Stimulated activated CD8-positive, alpha-beta memory T cell treated with anti-CD3 and anti-CD28 coated beads, Interleukin-15, amount 100 ng/mL, for 4 hours (primary cell): ENCODE measurements at places on chromosomes 2 and 18.

- no peak for DNase-seq
Observed at GRCh38 chr2:58812771-58813344, 571.7 kb upstream of the FANCL start.

GRCh38 chr2:168939918-168940317 is 38.8 kb downstream of the G6PC2 start:
- DNase-seq = no peak

DNA sequence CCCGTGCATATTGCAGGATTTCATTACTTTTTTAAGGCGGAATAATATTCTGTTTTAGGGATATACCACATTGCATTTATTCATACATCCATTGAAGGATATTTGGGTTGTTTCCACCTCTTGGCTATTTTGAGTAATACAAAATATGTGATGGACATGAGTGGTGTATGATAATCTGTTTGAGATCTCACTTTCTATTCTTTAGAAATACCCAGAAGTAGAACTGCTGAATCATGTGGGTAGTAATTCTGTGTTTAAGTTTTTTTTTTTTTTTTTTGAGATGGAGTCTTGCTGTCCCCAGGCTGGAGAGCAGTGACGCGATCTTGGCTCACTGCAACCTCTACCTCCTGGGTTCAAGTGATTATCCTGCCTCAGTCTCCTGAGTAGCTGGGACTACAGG is 201.4 kb downstream of the NYAP2 start:
- no peak for DNase-seq

- DNase-seq = no peak
Observed at GRCh38 chr18:58336605-58337004, 292.3 kb downstream of the ALPK2 start.

GRCh38 chr18:8121942-8122480 is 487.2 kb upstream of the RAB12 start:
- DNase-seq = no peak

DNA sequence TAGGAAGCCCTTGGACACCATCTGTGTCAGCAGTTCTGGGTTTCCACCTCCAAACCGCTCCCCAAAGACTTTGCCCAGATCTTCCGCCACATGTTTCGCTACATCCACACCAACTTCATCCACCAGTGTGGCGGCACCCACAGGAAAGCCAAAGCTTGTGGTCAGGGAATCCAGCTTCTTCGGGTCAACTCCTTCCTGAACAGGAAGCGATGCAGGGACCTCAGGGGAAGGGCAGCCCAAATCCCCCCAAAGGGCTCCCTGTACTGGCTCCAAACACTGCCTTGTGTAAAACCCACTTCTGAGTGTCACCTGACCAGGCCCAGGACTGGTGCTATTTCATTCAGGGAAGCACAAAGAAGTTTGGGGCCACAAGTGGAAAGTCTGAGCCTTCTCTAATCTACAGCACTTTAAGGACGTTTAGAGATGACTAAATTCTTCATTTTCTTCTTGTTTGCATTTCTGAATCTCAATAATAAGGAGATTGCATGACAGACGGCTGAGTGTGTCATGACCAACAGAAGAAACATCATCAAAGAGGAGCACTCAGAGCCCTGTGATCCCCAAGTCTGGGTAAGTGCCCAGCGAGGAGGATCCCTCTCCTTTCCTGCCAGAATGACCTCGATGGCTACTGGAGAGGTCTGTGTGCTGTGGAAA is 20.8 kb downstream of the GAREM2 start:
- no peak for DNase-seq

DNA sequence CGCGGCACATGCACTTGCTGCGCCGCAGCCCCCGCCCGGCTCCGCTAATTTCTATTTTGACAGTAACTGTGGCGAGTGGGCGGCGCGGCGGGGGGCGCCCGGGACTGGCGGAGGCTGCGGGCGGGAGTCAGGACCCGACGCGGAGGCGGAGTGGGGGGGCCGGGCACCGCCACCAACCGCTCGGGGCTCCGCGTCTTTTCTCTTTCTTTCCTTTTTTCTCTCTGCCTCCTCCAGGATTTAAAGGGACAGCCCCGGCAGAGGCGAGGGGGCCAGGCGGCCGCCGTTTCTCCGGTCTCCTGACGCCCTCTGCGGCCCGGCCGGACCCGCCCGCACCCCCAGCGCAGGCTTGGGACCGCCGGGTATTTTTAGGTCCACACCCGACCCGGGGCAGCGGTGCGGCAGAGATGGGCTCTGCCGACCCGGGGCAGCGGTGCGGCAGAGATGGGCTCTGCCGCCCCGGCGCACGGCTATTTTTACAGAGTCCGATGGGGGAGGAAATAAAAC is 460 bp upstream of the ZBTB7C start:
- DNase-seq = no peak

DNA sequence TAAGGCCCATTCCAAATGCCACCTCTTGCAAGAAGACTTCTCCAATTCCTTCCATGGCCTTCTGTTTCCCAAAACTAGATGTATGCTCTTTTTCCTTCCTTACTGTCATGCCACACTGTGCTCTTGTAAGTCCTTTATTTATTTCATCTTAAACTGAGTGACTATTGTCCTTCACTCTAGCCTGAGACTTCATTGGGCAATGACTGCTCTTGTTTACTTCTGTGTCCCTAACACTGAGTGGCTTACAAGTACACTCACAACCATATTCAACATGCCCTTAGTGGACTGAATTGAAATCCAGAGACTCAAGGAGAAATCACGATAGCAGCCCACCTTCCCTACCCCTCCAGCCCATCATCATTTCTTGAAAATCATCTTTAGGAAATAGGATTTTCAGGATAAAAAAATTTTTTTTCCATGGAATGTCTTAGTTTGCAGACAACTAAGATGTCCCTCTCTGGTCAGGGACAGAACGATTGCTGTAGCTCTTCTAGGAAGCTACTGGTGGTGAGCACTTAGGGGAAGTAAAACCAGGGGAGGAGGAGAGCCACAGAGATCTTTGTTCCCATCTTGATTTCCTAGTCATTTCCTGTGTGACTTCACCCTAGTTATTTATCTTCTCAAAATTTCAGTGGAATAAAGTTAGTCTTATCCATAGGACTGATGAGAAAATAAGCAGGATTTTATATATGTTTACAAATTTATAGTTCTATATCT is 80.7 kb downstream of the CYRIA start:
- no peak for DNase-seq

GRCh38 chr2:158221063-158222020 is 119.7 kb downstream of the UPP2 start:
- no peak for DNase-seq

GRCh38 chr2:162067596-162067995 is 6.4 kb downstream of the DPP4 start:
- no peak for DNase-seq

DNA sequence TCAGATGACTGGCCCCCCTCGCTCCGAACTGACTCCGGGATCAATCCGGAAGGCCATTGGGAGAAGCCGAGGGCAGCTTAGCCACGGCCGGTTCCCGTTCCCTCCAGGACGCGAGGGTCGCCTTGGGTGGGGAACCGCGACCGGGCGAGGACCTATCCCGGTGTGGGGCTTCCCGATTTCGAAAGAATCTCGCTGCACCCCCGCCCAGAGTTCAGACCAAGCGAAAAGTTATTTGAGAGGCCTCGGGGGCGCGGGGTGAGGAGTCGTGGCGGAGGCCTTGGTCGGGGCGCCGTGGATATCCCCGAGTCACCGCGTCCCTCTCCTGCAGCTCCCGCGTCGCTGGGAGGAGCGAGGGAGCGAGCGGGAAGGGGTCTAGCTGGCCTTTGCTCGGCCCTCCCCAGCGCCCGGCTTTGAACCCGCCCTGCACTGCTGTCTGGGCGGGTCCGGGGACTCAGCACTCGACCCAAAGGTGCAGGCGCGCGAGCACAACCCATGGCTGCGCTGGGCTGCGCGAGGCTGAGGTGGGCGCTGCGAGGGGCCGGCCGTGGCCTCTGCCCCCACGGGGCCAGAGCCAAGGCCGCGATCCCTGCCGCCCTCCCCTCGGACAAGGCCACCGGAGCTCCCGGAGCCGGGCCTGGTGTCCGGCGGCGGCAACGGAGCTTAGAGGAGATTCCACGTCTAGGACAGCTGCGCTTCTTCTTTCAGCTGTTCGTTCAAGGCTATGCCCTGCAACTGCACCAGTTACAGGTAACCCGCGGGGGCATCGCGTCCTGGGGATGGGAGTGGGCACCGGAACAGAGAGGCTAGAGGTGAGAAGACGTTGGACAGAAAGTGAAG is at the start of gene CYP27A1:
Gene CYP27A1 (plus strand): TSS at position 457 of the 837 bp plus-strand sequence. CDS start 36 bp downstream, at position 493.
- no peak for DNase-seq

GRCh38 chr2:230492107-230492506 is 76.1 kb downstream of the SP100 start:
- DNase-seq = no peak

- no peak for DNase-seq
Observed at GRCh38 chr2:218257390-218257981, 3.3 kb upstream of the GPBAR1 start.

DNA sequence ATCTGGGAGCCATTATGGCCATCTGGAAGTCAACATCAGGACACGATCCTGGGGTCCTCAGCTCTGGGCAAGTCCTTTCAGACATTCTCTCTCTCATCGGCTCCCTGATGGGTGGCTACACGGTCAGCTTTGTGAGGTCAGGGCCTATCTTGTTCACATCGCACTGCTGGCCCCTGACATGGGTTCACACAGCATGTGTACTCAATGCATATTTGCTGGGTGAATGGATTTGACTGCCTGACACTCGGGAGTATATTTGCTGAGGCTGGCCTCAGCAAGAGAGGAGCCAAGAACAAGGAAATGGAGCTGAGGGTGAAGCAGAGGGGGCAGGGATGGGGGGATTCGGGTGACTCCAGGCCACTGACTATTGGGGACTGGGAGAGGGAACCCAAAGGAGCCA is 50.5 kb downstream of the SLC4A5 start:
- DNase-seq = no peak

DNA sequence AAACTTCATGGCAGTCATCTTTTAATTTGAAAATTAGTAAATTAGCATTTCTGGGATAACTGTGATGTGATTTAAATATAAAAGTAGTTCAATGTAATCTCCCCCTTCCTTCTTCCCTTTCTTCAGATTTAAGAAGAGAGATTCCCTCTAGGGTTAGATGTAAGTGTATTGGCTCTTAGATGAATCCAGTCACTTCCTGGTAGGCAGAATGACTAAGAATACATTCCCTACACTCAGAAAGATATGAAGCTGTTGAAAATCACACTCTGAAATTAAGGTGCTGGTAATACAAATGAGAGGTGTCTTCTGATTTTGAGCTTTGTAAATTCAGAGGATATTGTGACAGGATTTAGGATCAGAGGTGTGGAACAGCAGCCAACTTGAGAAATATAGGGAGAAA is 71.6 kb downstream of the TDRD15 start:
- no peak for DNase-seq

DNA sequence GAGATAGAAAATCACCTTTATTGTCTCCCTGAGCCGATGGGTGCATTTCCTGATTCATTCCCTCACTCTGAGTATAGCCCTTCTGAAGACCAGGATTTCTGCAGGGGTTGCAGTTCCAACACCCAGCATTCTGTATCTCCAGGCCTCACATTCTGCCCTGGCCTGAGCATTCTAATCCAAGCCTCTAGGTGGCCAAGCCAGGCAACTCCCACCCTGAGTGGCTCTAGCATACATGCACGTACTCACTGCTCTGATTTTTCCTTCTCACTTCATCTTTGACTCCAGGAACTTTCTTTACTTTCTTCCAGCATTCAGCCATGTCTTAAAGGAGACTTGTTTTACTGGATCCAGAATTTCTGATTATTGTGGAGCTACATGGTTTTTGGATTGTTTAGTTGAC is 100.7 kb upstream of the STK39 start:
- DNase-seq = no peak

- DNase-seq = no peak
Observed at GRCh38 chr18:8424481-8424880, 184.8 kb upstream of the RAB12 start.

- no peak for DNase-seq
Observed at GRCh38 chr18:9714266-9715087, 6.4 kb downstream of the RAB31 start.

DNA sequence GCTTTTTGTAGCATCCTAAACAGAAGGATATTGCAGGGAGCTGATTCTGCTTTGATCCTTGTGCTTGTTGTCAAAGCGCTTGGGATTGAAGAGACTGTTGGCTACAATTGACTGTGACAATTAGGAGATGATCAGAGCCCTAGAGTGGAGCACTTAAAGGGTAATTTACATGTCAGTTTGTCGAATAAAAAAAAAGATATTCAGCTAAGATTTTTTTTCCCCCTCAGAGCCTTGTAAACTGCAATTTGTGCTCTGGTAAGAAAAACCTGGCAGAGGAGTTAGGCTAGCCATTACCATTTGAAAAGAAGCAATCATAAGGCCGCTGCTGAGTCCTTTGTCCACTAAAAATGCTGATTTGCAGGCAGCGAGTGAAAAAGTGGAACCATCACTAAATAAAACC is 47.8 kb upstream of the ZEB2 start:
- DNase-seq = no peak

- no peak for DNase-seq
Observed at GRCh38 chr2:142734231-142734630, 143.2 kb upstream of the KYNU start.
